SK-MEL-5 (cell line): ENCODE measurements at places on chromosomes 5 and 9. TPM values are rescaled to one million over a fixed set of nuclear protein-coding genes. Genes with fewer than 3 reads are reported as not detected.

CDH9 gene
- total RNA-seq = not detected in 2 replicates

MCTP1 gene
- 39.3 and 48.2 TPM in 2 replicates for total RNA-seq

GRCh38 chr5:162434281-162434680 is 366.7 kb downstream of the GABRG2 start:
- no peak for DNase-seq

- no peak for DNase-seq
These were observed 386.6 kb upstream of the CLINT1 start for GRCh38 chr5:158245513-158245912.

- DNase-seq = no peak
These were observed 170.5 kb downstream of the DCP2 start for GRCh38 chr5:113147101-113147508.

- DNase-seq = no peak
These were observed 63.3 kb upstream of the GAS1 start for GRCh38 chr9:87010626-87011025.

DNA sequence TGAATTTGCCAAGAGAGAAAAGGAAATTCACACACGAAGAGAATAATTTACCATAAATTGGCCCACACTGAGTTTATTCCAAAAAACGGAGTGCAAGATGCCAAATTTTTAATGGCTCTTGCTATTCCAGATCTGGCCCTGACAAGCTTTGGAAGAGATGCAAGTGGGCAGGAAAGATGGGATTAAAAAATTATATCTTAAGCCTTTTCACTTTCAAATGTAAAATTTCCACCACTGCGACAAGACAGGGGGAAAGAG is 352.4 kb downstream of the GLIS3 start:
- no peak for DNase-seq

- no peak for DNase-seq
These were observed 151.0 kb downstream of the FER start for GRCh38 chr5:108898707-108899106.

DNA sequence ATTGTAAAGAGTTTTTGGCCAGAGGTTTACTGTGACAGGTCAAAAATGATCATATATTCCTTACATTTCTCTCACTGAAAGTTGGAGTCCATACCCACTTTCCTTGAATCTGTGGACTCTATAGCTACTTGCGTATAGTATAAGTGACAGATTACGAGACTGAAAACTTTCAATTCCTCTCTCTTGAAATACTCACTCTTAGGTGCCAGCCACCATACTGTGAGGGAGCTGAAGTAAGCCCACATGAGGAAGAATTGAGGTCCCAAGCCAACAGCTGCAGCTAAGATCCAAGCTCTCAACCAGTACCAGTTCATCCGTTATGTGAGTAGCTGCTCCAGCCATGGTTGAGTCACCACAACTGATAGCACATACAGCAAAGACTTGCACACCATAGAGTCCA is 128.1 kb upstream of the FAM174A start:
- DNase-seq = no peak

DNA sequence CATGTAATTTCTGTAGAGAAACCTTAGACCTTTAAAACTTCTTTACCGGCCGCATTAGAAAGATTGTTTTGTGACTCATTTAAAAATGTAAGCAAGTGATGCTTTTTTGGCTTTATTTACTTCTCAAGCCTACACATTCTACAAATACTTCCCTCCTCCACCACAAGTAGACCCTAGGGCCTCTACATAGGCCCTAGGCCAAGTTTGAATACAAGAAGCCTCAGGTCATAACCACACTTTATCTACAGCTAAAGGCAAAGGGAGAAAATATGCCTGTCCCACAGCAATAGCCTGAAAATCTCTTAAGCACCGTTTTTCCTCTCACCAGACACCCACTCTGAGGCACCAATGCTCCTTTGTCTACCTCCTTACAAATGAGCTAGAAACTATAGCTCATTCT is 53.9 kb downstream of the CSNK1A1 start:
- DNase-seq = no peak

DNA sequence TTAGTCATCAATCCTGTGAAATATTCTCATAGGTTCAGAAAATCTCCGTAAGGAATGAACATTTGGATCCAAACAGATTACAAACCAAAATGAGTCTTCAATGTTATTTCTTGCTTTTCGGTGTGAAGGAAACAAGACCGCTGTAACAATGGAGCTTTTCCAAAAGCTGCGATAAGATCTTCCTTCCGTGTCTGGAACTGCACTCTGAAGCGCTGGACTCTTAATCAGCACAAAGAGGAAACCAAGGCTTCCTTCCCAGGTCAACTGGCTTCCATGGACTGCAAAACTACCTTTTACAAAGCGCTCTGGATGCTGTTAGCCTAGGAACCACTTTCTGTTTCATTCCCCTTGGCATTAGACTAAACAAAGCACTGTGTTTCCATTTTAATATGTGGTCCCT is 137.9 kb upstream of the BASP1 start:
- DNase-seq = no peak
